ENCODE measurements at places on chromosomes 1 and 21. TPM values are rescaled to one million over a fixed set of nuclear protein-coding genes. Genes with fewer than 3 reads are reported as not detected.

SPRR5 gene
- not detected for total RNA-seq

PYGO2 gene
- total RNA-seq, result 69.3 TPM

DNA sequence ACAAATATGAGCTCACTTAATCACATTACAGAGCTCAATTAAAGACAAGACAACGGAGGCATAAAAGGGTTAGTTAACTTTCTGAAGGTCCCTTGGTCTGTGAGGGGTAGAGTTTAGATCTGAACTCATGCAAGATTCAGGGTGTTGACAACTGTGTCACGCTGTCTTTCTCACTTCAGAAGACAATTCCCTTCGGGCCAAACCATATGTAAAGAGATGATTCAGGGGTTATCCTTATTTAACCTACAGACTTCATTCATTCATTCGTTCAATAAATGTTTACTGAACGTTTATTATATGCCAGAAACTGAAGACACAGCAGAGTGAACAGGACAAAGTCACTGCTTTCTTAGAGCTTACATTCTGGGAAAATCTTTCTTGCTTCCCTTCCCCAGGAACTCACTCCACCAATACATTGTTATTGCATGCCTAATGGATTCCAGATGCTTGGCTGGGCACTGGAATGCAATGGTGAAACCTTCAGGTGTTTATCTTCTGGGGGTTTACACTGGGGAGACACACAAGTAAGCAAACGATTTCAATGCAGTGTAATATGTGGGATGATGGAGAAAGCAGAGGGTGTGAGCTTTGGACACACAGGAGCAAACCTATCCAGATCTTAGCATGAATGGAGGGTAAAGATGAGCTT, 6.4 kb downstream of the XCL1 start:
- no peak for DNase-seq

TMPRSS3 gene
- 7.6 TPM for total RNA-seq

DNA sequence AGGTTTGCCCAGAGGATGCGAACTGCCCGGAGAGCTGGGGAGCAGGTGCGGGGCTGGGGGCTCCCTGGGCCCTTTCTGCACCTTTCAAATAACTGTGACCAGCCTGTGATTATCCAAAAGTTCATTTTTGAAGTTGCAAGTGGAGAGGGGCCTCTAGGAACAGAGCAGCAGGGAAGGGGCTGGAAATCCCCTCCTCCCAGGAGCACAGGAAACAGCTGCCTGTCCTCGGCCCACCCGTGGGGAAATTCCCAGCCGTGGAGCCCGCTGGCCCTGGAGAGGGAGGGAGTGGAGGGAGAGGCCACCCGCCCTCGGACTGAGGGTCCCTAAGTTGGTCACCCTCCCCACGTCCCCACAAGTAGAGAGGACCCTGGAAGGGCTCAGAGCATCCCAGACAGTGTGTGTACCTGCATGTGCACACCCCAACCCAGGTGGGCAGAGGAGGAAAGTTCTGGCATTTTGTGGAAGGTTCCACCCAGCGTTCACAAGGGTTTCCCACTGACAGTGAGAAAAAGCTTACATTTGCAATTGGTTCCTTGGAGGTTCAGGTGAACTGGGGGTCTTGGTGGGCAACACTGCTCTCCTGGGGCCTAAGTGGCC, 1.2 kb upstream of the TNFRSF4 start:
- no peak for DNase-seq

DNA sequence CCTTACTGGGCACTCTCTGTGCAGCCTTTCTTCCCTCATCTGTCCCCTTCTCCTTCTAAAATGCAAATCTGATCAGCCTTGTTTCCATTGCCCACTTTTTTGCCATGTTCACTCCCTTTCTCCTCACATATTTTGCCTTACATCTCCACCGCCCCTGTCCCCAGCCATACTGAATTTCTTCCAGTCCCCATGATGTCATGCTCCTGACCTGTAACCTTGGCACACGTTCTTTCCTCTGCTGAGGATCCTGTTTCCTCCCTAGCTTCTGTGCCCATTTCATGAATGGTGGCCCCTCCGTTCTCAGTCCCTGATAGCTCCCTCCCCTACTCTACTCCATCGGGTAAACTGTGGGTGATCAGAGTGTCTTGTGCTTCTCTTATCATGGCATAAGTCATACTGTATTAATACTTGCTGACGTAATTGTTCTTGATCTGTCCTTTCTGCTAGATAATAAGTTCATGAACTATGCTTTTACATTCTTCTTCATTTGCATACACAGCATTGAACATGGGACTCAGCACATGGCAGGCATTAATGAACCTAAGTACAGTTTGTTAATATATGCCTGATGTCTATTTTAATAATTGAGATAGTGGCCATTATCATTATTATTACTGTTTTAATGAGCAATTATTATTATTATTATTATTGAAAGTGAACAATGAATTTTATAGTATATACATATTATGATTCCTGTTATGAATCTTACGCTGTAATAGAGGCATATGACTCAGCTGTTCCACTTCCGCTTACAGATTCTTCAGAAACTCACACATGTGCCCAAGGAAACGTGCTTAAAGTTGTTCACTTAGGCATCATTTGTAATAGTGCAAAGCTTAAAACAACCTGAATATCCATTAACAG, 28.5 kb downstream of the MAP3K21 start:
- no peak for DNase-seq

GRCh38 chr1:53343831-53344668, 16.2 kb upstream of the LRP8 start:
- no peak for DNase-seq

- no peak for DNase-seq
Measured at GRCh38 chr1:223683586-223684487, 18.3 kb upstream of the CAPN8 start.

GRCh38 chr1:202286622-202287097, 55.1 kb downstream of the UBE2T start:
- no peak for DNase-seq

- no peak for DNase-seq
Measured at GRCh38 chr1:156371553-156372264, 2.7 kb downstream of the RHBG start.

CCT8 gene
- 132 TPM for total RNA-seq

Data from naive thymus-derived CD4-positive, alpha-beta T cell (primary cell).